ENCODE measurements at places on chromosomes 3 and 15.

GRCh38 chr3:3998140-3998922 is 199.1 kb downstream of the LRRN1 start:
- no peak for DNase-seq

DNA sequence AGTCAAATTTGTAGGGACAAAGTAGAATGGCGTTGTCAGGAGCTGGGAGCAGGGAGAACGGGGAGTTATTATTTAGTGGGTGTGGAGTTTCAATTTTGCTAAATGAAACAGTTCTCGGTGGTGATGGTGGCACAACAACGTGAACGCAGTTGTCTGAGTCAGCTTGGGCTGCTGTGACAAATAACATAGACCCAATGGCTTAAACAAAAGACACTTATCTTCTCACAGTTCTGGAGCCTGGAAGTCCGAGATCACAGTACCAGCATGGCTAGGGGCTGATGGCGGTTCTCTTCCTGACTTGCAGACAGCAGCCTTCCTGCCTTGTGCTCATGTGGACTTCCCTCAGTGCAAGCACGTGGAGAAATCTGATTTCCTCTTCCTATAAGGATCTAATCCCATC is 90.2 kb downstream of the CHSY1 start:
- no peak for DNase-seq

DNA sequence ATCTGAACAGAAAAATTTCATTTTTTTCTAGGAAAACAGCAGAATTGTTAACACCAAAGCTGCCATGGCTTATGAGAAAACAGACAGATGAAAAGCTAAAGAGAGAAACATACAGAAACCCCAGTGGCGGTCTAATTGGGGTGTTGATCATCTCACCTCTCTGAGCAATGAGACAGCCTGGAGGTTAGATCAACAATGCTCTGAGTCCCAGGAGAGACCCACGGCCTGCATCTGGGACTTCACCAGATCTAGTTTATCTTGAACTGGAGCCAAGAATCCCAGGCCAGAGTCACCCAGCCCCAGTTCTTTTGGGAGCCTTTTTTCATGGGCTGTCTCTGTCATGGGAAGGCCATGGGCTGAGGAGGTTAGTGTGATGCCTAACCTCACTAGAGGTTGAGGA is 3.5 kb upstream of the GALNT15 start:
- no peak for DNase-seq

DNA sequence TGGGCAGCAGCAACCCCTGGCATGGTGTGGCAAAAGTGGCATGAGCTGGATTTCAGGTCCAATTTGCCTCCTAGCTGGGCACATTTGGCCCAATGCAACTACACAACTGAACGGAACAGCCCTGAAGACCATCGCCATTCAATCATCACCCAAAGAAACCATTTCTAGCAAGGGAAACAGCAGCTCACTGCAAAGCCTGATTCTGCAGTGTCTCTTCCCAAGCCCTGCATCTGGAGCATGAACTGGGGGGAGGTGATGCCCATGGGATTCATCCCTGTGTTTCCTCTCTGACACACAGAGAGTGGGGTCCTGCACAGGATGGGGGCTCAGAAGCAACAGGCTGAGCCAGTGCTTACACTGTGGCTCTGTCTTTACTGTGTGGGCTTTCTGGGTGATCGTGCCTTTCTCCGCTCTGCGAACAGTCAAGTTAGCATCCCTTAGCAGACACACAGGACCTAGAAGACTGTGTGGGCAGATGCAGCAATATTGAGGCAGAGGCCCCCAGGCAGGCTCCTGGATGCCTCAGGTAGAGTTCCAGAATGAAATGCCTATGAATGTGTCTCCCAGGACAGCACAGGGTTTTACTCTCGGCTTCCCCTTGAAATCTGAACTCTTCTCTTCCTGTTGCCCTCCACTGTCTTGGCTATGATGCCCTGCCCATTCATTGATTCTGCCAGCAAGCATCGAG is 91.1 kb upstream of the ALDH1A3 start:
- DNase-seq: no peak

DNA sequence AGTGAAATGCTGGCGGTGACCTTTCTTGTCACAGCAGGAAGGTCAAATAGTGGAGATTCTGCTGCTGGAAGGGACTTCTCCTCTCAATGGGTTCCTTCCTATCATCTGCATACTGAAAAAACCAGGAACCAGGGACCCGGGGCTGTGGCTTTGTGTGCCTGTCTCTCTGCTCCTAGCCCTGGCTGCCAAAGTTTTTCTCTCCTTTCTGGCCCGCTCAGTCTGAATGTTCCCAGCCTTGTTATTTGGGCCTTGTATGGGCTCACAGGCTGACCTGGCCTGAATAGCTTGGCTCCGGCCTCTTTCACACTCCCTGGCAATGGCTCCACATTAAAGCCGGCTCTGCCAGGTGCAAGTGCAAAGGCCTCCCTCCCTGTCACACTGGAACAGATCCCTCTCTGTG is 94.7 kb downstream of the LRIG1 start:
- no peak for DNase-seq

- DNase-seq: no peak
These were observed 43.3 kb downstream of the CAPN3 start for GRCh38 chr15:42402455-42403205.

- DNase-seq: peak; percentile 69
These were observed 45.7 kb upstream of the DUT start for GRCh38 chr15:48285329-48286214.

DNA sequence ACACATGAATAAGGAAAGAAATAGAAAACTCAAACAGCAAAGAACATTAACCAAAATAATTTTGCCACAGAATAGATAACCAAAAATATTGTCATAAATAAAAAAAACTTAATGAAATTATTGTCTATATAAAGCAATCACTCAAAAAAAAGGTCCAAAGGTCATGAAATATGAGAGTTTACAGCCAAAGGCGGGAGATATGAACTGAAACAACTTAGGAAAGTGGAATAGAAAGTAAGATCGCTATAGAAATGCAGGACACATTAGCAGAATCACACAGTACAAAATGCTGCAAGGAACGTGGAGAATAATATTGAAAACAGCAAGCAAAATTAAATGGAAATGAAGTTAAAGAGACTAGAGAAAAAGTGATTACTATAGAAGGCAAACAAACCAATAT is 375.0 kb upstream of the ARHGEF26 start:
- no peak for DNase-seq

DNA sequence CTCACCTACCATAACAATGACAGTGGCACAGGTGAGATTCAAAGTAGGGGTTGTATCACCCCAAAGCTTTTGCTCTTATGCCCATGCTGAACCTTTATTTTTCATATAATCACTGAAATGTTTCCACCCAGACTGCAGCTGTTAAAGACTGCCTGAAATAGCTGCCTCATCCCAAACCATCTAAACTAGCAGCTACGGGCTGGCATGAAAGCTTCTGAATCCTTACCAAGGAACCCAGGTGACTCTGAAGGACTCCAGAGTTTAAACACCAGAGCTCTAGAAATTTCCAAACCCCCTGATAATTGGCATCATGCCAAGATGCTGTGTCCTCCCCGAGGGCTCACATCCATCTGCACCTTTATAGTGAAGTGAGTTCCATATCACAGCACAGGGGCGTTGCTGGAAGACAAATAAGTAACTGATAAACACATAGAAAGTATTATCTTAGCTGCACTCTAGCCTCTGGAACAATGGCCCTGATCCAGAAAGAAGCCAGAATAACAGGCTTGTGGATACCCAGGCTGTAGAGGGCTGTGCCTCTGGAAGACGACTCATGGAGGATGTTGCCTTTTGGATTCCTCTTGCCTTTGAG is 238.9 kb downstream of the CADPS start:
- DNase-seq: no peak

- no peak for DNase-seq
These were observed 27.9 kb upstream of the SCN10A start for GRCh38 chr3:38843898-38844297.

DNA sequence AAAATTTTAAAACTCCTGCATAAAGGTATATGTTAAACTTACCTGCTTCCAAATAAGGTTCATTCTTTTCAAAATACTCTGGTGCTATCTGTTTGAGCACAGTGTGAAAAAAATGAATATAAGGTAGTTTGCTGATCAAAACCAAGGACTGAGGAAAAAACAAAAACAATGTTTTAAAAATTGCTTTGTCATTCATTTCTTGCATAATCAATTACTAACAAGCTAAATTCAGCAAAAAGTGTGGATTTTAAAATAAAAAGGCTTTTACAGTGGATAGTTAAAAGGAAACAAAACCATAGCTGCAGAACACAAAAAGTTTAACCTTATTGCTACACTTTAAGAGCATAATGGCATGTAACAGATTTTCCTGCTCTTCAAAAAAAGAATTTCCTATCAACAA is 31.5 kb downstream of the DENND6A start:
- no peak for DNase-seq

GRCh38 chr3:46239301-46239938 is 2.8 kb upstream of the CCR3 start:
- DNase-seq: no peak

DNA sequence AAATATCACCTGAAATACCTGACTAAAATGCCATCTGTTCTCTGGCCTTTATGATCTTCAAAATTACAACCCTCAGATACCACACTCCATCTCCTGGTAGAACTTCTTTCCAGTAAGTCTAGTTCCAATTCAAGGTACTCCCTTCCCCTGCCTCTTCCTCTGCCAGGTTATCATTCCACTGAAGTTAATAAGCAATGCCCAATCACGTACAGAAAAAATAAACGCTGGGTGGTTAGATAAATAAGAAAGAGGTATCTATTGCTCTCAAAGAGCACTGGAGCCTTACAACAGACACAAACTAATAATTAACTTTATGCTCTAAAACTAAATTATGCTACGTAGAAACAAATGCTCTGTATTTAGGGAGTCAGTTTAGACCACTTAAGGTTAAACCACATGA is 112.5 kb downstream of the MYO9A start:
- no peak for DNase-seq

DNA sequence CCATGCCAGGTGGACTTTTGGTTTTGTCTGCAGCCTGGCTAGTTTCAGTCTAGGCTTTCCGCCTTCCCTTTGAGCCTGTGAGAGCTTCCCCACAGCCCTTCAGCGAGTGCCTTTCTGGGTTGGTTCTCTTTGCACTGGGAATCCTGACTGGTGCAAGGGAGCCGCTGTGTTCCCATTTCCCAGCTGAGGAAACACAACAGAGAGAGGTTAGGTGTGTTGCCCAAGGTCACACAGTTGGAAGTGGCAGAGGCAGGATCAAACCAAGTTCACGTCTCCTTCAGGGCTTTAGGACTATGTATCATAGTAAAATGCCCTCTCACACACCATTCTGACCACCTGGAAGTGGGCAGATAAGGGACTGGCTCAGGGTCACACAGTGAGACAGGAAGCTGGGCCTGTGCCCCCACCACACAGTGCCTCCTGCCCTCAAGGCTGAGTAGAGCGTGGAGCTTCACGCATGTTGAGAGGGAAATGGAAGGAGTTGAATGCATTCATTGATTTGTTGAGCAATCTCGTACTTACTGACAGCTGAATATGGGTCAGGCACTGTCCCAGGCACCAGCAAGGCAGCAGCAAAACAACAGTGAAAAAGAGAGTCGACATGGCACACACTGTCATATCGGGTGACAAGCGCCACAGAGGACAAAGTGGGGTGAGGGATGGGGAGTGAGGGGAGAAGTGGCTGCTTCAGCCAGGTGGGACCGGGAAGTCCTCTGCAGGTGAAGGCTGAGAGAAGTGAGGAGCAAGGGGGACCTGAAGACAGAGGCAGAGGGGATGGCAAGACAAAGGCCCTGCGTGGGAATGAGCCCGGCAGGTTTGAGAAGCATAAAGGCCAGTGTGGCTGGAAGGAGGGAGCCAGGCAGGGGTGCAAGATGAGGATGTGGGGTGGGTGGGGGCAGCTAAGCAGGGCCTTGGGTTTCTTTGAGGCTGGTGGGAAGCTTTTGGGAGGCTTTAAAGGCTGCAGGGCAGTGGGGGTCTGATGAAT is 12.3 kb upstream of the ANPEP start:
- no peak for DNase-seq

DNA sequence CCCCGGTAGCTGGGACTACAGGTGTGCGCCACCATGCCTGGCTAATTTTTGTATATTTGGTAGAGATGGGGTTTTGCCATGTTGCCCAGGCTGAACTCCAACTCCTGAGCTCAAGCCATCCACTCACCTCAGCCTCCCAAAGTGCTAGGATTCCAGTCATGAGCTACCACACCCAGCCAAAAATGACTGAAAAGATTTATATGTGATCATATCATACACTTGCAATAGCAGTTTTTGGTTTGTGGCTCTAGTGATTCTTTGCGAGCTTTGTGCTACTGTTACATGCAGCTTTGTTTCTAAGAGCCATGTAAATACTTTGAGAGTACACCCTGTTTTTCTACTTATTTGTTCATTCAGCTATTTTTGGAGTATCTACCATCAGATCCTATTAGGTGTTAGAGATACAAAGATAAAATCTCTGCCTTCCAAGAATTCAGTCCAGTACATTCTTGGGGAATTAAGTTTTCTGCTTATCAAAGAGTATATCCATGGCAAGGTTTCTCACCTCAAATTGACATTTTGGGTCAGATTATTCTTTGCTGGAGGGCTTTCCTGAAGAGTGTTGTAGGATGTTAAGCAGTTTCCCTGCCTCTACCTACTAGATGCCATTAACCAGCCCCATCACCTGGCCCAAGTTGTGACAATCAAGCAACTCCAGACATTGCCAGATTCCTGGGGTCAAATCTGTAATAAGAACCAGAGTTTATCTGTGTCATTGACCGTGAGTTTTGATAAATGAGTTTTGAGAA is 15.0 kb downstream of the SNAP23 start:
- DNase-seq: no peak

DNA sequence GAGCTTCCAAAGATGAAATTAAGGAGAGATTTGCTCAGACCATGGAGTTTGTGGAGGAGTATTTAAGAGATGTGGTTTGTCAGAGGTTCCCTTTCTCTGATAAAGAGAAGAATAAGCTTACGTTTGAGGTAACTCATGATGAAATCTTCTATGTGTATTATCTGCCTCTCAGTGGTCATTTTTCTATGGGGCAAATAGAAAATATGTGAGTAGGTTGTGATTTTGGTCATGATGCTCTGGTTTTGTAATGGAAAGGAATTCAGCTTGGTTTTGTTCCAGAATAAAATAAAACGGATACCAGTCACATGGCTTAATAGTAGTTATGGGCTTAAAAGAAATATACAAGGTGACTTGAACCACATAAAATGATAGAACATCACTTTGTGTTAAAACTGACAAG is 181.1 kb downstream of the ITPR1 start:
- DNase-seq: no peak

GRCh38 chr15:80325206-80325605 is 73.2 kb upstream of the CTXND1 start:
- DNase-seq: no peak

DNA sequence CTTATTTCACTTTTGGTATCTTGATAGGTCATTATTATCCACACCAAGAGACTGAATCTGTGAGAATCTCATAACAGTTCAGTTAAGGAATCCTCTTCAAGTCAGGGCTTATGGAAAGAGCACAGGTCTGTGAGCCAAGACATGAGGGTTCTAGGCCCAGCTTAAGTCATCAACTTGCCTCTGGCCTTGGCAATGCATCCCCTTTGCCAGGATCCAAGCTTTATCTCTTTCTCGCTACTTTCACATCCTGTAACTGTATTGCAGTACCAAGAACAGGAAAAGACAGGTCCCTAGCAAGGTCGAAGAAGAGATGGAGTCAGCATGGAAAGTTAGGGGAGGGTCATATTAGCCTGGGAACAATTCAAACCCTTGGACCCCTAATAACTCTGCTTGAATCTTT is 13.5 kb upstream of the APOD start:
- no peak for DNase-seq

- DNase-seq: no peak
These were observed 41.9 kb downstream of the NMD3 start for GRCh38 chr3:161263057-161263456.

- no peak for DNase-seq
These were observed 96.0 kb downstream of the RPLP1 start for GRCh38 chr15:69548395-69549180.

All from stimulated activated CD4-positive, alpha-beta T cell treated with anti-CD3 and anti-CD28 coated beads, Interleukin-12 subunit alpha, Interleukin-12 subunit beta, amount 100 ng/mL, for 48 hours (primary cell).